Stimulated activated CD8-positive, alpha-beta memory T cell treated with anti-CD3 and anti-CD28 coated beads, Interleukin-4, amount 100 ng/mL, for 4 hours (primary cell): ENCODE measurements at places on chromosomes 7 and 10.

- DNase-seq, result no peak
Measured at GRCh38 chr10:63711867-63712716, 190.9 kb downstream of the REEP3 start.

GRCh38 chr10:1662438-1663025 is 74.8 kb downstream of the ADARB2 start:
- DNase-seq, result no peak

DNA sequence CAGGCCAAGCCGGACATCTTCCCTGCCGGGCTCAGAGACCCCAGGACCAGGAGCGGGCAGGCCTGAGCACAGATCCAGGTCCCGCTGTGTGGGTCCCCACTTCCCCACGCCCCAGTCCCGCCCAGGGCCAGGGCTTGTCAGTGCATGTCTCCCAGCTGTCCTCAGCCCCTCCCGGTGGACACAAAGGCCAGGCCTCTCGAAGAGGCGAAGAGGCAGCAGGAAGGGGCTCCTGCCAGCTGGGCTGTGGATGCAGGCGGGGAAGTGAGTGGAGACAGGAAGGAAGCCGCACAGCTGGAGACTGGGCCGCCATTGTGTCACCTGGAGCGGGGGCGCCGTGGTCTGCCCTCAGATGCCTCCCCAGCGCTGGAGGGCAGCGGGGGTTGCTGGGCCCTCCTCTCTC is 4.8 kb downstream of the GRIFIN start:
- DNase-seq, result no peak

DNA sequence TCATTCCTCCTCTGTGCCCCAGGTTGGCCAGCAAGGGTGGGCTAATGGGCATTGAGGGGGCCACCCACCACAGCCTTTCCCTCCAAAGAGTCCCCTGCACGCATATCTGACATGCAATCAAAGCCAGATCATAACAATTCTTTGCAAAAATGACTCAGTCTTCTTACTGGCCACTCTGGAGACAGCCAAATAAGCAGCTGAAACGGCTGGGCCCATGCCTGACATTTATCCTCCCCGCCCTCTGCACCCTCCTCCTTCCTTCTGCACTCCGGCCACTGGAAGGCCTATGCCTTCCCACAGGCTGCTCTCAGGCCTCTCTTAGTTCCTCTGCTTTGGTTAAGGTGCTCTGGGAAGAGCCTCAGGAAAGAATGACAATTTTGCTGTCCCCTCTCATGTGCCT is 29.2 kb upstream of the NPFFR1 start:
- DNase-seq, result no peak

DNA sequence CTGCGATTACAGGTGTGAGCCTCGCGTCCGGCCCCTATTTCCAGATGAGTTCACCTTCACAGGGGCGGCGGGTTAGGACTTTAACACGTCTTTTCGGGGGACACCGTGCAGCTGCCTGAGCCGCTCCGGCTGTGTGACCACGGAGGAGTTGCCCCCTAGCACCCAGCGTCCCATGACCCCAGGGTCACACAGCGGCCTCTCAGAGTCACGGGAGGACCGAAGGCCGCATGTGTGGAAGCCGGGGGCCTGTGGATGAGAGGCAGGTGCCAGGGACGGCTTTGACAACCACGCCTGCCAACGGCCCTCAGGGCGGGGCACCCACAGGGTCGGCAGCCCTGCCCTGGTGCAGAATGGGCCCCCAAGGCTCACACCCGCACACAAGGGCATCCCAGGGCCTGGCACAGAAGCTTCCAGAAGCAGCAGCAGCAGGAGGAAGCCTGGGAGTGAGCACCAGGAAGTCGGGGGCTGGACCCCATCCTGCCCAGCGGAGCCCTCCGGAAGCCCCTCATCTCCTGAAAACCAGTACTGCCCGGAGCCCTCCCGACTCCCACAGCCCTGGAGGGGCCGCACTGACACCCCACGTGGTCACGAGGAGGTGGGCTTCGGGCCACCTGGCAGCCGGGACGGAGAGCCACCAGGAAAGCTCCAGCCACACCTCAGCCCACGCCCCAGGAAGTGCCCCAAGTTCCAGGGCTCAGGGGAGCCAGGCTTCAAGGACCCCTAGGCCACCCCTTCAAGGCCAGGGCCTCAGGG is 32.7 kb downstream of the ADAP1 start:
- DNase-seq, result no peak

DNA sequence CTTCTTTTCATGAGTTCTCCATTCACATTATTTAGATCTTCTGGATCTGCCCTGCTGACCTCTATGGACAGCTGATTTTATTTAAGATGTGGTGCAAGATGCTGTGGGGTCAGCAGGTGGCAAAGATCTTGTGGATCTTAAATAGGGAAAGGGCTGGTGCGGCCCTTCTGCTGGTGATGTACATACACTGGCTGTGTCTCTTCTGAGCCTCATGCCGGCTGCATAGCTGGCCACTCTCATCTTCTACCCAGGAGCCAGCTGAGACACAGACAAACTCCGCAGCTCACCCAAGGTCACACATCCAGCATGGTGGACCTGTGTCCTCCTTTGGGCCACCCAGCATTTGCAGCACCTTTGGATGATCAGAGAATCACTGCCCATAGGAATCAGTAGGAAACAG is 9.7 kb downstream of the RBP3 start:
- DNase-seq, result no peak

DNA sequence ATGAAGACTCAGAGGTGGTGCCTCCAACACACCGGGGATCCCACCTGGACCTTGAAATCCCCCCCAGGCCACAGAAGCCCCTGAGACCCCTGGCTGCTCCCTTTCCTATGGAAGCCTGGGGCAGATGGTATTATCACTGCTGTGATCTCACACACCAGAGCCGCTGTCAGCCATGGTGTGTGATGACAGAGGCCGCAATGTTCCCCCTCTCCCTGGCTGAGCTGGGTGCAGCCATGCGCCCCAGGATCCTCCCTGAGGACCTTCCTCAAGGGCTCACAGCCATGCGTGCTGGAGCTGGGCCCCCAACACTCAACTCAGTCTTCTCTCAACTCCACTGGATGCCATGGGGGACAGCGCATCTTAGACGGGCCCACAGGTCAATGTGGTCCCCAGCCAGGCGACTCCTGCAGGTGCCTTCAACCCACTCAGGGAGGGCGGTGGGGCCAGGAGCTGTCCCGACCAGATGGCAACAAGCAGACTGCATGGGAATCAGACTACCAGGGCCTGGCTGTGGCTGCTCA is 44.9 kb downstream of the VIPR2 start:
- DNase-seq, result no peak

DNA sequence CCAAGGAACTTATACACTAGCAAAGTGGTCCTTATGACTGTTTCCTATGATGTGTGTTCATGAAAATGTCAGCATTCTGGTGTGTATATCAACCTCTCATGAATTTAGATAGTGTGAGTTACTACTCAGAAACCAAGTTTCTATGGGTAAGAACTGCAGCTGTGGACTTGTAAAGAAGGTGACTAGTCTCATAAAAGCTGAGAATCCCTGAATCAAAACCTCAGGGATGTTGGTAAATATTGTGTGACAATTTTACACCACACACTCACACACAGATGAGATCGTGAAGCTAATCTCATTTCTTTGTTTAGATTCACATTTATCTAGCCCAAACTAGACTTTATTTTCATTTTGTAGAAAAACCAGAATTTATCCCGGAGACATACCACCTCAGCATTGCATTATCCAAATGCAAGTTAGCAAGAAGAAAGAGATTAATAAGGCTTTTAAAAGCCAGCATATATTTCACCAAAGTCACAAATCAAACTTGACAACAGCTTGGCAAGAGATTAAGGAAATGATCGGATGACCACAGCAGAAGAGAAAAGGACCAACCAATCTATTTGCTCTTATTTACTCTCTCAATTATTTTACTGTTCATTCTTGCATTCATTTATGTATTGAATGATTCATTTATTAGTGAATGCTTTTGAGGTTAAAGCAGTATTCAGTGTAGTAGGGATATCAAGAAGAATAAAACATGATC is 92.9 kb downstream of the PLXDC2 start:
- no peak for DNase-seq
